NCI-H345 (cell line): ENCODE measurements at places on chromosomes 11 and 22.

GRCh38 chr22:17471886-17472535, 91.3 kb upstream of the SLC25A18 start:
- no peak for DNase-seq

GRCh38 chr11:85751724-85752123, 59.2 kb downstream of the SYTL2 start:
- no peak for DNase-seq

- DNase-seq = peak; percentile 21
These were observed 9.7 kb downstream of the TUB start for GRCh38 chr11:8090756-8091155.

DNA sequence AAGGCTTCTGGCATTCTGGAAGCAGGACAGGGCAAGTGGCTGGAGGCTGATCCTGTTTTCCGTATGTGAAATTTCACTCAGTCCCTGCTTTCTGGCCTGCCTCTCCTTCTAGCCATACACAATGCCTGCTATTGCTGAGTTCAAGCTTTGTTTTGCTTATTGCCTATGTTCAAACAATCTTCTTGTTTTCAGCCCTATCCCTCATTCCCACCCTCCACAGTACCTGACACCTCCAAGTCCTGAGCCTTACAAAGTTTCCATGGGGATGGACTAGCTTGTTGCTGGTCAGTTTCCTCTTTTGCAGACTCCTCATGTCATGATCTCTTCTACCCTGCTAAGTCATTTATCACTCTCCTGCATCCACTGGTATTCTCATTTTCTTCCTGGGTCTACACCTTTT, 38.1 kb downstream of the FAM76B start:
- no peak for DNase-seq

DNA sequence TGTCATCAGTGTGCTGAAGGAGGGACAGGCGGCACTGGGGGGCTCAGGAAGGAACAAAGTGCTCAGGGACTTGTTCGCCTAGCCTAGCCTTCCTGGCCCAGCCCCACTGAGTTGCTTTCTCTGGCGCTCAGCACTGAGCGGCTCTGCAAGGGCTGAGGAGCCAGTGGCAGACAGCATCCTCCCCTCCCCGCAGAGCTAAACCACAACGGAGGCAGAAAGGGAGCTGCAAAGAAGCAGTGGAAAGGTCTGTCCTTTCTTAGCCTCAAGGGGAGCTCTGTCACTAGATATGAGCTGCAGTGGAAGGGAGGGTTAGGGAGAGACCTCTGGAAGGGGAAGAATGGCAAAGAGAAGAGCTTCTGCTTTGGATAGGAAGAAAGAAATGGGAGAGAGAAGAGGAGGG, 89.7 kb upstream of the PHOX2A start:
- DNase-seq = no peak

- DNase-seq = no peak
These were observed 3.8 kb downstream of the YAP1 start for GRCh38 chr11:102114032-102114431.

DNA sequence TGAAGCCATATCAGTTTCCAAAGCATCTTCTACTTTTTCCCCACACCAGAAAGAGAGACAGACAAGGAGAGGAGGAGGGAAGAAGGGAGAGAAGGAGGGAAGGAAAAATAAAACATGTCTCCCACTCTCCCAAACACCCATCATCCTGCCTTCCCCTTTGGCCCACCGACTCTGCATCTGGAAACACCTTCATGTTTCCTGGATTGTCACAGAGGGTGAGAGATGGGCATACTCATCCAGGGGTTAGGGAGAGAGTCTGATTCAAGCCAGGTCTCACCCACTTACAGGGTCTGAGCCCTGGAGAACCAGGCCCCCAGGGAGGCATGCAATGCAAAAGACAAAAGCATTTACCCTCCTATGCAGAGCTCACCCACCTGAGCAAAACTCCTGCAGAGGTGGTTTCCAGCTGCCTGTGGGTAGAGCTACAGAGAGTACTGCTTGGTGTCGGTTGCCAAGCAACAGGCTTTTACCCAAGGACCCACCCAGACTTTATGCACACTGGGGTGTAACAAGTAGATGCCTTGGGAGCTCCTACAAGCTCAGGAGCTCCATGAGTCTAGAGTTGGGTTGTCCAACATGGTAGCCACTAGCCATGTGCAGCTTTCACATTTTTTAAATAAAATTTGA, 33.4 kb downstream of the MN1 start:
- DNase-seq = no peak

- DNase-seq = no peak
These were observed 25.0 kb upstream of the LDHA start for GRCh38 chr11:18369398-18369797.
